Inflammatory macrophage treated with lipopolysaccharide for 1 hour (primary cell): ENCODE measurements at places on chromosomes 11 and 22.

GRCh38 chr22:33006220-33006954, 51.8 kb downstream of the SYN3 start:
- no peak for DNase-seq

- no peak for DNase-seq
Measured at GRCh38 chr22:30868663-30869385, 99.8 kb downstream of the MORC2 start.

GRCh38 chr22:37088108-37088605, 21.4 kb downstream of the TMPRSS6 start:
- no peak for DNase-seq

- DNase-seq: peak; percentile 49
Measured at GRCh38 chr11:100681064-100681502, 6.0 kb upstream of the ARHGAP42 start.

DNA sequence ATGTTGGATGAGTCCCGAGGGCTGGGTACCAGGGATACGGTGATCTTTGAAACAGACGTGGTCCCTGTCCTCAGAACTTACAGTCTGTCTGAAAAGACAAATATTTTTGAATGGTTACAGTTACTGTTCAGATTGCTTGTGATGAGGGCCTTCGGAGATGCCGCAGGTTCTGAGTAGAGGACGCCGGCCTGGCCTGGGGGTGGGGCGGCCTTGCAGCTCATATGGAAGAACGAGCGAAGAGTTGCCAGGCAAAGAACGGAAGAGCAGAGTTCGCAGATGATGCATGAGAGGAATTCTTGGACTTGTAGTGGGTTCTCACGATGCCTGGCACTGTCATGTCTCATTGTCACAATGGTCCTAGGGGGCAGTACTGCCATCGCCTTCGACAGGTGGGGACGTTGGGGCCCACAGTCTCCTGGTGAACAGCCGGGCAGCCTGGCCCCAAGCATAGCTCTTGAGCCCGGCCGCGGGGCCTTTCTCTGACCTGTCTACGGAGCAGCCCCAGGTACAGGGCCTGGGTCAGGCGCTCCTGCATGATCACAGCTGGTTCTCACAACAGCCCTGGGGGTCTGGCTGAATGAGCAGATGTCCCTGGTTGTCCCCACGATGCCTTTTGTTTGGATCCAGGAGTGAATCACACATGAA, 60.9 kb upstream of the PARVG start:
- DNase-seq: no peak

GRCh38 chr22:50473088-50473487, 1.7 kb downstream of the SBF1 start:
- DNase-seq: no peak

GRCh38 chr11:390175-390574, 3.8 kb upstream of the PKP3 start:
- no peak for DNase-seq

DNA sequence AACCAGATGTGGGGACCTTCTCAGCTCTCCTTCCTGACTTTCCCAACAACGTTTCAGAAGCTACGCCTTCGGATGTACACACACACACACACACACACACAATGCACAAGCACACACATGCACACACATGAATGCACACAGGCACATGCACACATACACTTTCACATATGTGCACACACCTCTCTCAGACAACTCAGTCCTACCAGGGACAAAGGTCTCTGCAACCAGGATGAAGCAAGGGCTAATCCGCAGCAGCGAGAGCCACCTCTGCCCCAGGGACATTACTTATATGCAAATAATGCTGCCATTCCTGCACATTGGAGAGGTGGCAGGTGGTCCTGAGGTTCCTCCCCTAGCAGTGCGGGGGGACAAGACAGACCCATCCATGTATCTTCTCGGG, 27.4 kb upstream of the LINC01488 start:
- no peak for DNase-seq

DNA sequence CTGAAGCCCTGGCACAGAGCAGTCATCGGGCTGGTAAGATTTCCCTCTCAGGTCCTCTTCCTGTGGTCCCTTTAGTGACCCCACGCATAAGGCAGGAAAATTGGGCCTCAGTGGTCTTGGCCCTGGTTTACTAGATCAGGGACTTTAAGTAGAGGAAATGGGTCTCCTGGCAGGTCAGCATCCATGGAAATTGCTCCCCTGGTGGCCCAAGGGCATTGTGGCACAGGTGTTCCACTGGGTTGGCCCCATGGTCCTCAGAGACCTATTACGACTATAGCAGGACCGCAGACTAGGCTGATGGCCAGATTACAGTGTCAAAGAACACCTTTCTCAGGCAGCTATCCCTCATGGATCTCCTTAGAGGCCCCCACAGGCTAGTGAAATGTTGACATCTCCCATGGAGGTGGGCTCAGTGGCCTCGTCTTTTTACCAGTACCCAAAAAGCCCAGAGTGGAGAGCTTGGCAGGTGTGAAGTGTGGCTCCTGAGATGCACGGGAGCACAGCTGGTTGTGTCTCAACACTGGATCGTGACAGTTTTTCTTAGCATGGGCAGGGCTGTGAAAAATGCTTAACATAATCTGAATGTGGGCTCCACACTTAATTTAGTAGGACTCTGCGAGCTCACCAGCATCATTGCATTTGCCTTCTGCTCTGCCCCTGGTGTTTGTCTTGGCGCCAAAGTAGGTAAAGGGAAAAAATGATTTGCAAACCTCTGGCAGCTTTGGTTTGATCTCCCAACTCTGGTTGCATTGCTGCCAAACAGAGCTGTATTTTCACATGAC, 74.2 kb downstream of the ZBTB16 start:
- no peak for DNase-seq

GRCh38 chr22:19969141-19969928, 27.7 kb upstream of the TXNRD2 start:
- no peak for DNase-seq

DNA sequence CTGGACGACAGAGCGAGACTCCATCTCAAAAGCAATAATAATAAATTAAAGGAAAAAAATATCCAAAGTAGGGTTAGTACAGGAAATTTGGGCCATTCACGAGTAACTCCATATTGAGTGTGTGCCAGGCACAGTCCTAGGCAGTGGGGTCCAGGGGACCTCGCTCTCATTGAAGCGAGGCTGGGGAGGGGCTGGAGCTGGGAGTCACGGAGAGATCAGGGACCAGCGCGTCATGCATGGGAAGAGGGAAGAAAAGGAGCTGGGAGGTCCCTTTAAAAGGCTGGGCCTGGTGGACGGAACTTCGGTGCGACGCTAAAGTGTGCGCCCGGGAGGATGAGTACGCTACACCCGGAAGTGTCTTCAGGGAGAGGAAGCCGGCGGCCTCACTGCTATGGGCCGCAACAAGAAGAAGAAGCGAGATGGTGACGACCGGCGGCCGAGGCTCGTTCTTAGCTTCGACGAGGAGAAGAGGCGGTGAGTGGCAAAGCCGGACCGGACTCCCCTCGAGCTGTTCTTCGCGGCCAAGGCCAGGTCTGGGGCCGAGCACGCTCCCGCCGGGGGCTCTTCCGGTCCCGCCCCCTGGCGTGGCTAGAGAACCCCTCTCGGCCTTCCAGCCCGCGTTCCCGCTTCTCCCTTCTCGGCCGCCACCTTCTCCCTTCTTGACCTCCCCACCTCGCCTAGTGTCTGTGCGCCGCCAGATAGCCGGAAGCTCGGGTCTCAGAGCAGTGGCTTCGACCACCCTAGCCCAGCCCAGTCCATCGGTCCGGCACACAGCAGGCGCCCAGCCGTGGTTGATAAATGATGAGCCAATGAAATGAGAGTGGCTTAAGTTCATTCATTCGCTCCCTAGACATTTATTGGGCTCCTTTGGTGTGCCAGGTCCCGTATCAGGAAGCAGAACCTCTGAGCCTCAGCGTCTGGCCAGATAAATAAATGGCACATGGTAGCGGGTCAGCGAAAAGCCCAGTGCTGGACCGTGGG, at the start of gene NOL12:
NOL12 (plus strand) TSS at position 342 of the 981 bp plus-strand sequence; CDS start at position 392, 50 bp downstream.
- DNase-seq: peak; percentile 93

GRCh38 chr11:57111619-57112018, 70.1 kb upstream of the LRRC55 start:
- no peak for DNase-seq

DNA sequence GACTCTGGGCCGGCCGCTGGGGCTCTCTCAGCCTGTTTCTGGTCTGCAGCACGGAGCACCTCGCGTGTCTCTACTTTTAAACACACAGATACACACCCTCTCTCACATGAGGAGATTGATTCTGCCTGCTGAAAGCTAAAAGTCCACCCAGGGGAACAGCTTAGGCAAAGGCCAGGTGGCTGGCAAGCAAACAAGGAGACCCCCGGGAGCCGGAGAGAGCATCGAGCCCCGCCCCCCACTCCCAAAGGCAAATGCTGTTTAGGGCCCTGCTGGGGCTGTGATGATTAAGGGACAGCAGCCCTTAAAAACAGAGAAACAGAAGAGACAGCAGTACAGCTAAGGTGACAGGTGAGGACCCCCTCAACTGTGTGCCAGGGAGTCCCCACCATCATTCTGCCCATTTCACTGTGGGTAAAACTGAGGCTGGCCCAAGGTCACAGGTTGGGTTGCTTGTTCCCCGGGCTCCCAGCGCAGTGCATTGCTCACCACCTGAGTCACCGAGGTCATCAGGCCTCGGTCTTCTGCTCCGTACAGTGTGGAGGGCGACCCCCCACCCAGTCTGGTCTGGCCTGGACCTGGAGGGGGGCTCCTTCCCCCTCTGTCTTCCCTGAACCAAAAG, 6.8 kb downstream of the CABP7 start:
- no peak for DNase-seq

DNA sequence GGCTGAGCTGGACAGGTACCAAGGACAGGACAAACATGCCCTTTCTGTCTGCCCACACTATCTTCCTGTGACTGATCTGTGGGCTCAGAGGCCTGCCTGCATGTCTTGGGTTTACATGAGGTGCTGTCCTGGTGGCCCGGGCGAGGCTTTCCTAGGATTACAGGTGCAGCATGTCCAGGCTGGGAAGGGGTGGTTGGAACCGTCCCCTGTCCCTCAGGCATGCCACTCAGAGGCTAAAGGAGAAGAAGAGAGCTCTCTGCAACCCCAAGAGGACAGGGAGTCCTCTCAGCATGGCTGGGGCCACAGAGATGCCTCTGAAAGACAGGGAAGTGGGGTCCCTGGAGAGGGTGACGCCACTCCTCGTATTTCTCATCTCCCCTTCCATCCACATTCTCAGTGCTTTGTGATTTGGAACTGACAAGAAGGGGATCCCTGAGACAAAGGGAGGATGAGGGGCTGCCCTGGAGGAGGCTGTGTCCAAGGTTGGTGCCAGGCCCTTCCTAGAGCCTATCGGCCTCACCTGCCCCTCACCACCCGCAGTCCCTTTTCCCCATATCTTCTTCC, 64.6 kb upstream of the LMO1 start:
- DNase-seq: no peak

DNA sequence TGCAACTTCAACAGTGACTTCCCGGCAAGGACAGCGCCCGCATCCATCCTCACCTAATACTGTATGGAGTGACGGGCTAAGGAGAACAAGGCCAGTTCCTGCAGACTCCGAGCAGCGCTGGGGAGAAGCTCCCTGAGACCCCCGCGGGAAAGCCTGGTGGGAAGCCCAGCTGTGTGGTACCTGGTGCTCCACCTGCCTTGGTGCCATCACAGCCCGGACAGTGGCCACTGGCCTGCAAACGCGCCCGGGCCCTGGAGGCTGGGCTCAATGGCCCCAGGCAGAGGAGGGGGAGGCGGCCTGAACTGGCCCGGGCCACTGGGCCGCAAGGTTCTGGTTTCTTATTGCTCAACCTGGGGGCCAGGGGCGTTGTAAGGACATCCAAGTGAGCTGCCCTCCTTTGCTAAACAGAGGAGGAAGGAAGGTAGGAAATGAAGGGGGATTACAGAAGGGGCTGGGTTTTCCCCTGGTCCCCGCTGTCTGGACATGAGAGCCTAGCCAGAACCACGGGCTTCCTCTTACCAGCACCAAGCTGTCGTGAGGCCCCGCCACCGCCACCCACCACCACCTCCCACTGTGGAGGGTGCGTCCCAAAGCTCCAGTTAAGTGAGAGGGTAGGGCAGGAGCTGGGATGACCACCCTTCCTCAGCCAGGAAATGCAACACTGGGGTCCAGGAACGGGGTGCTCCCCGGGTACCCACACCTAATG, 8.5 kb upstream of the CDC42BPG start:
- DNase-seq: peak; percentile 77

DNA sequence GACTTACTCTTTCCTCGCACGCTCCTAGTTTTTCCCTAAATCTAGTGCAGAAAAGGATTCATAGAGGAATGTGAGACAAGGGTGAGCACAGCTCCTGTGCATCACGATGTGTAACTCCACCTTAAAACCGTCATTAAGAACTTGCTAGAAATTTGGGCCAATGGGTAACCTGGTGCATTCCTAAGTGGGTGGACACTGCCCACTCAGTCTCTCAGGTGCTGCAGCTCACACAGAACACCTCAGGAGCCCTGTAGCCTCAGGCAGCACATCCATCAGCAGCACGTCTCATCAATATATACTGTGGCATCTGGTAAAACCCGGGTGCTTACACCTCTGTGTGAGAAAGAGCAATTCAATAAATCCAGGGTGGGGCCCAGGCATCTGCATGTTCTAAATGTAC, 12.4 kb downstream of the POU2AF3 start:
- DNase-seq: no peak

GRCh38 chr11:56841210-56841810, 92.8 kb upstream of the OR9G4 start:
- DNase-seq: peak; percentile 66

- no peak for DNase-seq
Measured at GRCh38 chr11:70210051-70210501, 7.0 kb downstream of the FADD start.

GRCh38 chr11:76376746-76377558, 4.0 kb downstream of the THAP12 start:
- DNase-seq: no peak

DNA sequence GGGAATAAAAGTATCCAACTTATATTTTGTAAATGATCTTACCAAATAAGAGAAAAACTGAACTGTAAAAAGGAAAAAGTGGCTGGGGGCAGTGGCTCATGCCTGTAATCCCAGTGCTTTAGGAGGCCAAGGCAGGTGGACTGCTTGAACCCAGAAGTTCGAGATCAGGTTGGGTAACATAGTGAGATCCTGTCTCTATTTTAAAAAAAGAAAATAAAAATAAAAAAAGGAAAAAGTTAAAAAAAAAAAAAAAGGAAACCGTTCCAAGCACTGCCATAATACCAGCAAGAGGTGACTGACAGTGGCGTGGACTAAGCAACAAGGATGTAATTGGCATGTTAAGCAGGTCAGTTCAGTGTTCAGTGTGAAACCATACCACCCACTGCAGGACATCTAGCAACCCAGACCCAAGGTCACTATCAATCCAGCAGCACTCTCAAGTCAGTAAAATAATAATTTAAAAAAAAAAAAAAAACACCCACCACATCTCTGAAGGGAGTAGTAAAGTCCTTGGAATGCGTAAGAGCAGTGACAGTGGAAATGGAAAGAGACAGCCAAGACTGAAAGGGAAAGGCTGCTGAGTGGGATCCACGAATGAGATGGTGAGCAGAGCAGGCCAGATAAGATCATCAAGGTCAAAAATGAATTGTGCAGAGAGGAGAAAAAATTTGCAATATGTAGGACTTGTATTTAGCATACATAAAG, 43.6 kb downstream of the MAPK1 start:
- DNase-seq: peak; percentile 23
